ENCODE measurements at places on chromosomes 4 and X.

GRCh38 chrX:39261446-39262147 lies 460.3 kb downstream of the MID1IP1 start:
- peak; percentile 25 for DNase-seq

GRCh38 chr4:15413010-15413622 lies 14.7 kb upstream of the C1QTNF7 start:
- peak; percentile 65 for DNase-seq

GRCh38 chr4:14749910-14750309 lies 252.4 kb upstream of the CPEB2 start:
- peak; percentile 50 for DNase-seq

GRCh38 chrX:131288738-131289511 lies at the start of gene IGSF1:
IGSF1 (minus strand) TSS chrX:131289306; CDS start chrX:131286674, 2,632 bp downstream.
- peak; percentile 0 for DNase-seq

DNA sequence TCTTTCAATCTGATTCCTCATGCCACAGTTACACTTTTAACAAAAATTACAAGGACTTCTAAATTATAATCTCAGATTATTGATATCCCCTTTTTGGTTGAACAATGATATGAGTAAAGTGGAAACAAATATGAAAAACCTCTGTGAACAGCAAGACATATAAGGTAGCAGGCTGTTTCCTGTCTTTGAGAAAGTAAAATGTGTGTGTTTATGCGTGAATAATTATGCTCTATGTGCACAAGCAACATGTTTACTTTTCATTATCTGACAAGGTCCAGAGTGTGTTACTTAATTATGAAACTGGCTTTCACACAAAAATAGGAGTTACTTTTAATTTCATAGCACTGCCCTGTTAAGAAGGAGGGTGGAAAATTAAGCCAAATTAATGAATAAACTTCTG lies 43.1 kb downstream of the DDIT4L start:
- DNase-seq = no peak

DNA sequence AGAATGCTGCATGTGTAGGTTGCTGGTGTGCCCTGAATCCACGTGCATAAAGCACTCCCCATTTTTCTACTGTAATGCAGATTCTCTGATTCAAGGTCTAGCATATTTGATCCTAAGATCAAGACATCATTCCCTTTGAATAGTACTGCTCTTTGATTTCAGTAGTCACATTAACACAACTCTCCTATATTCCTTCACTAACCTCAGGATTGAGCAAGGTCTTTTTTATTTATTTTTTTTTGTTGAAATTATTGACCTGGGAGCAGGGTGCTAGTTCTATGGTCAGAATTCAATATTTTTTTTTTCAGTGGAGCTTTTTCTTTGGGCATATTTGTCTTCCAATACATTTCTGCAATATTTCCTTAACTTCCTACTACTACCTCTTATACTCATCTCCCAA lies 245.7 kb downstream of the RBMX2 start:
- no peak for DNase-seq

- no peak for DNase-seq
Observed at GRCh38 chr4:13093170-13093569, 391.0 kb downstream of the RAB28 start.

GRCh38 chr4:150231107-150231770 lies 153.0 kb downstream of the DCLK2 start:
- DNase-seq = peak; percentile 43

- DNase-seq = no peak
Observed at GRCh38 chr4:6095023-6095752, 77.0 kb upstream of the C4orf50 start.

DNA sequence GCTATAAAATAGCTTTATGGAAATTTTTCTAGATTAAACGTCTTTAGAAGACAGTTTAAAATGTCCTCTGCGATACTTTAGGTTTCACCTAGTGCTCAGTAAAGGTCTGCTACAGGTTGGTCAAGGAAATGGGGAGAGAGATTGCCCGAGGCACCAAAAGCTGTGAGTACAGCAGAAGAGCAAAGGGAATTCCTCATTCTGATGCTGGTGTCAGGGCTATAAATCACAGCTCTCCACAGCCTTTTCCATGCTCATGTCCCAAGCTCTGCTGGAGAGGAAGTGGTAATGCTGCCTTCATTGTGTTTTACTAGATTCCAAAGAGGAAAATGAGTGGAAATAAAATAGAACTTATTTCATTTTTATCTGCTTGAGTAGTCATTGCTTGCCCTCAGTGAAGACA lies 2060.4 kb downstream of the ARAP2 start:
- no peak for DNase-seq

DNA sequence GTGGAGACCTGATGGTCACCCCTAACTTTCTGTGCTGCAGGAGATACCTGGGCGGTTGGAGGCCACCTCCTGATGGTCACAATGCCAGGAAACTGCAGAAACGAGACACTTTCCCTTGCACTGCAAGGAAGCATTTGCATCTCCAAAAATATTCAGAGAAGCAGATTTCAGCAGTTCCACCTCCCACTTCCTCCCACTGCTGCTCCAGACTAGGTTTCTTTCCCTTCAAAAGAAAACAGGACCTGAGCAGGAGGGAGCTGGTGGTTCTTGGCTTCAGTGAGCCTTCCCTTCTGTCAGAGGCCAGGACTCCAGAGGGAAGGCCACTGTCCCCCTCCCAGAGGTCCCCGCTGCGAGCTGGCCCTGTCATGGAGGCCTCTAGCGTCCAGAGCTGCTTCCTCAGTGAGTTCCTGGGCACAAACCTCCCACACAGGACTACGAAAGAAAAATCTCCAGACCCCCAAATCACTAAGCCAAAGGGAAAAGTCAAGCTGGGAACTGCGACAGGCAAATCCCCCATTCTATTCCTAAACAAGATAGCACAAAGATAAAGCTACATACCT lies 35.9 kb downstream of the GPM6B start:
- DNase-seq = no peak

DNA sequence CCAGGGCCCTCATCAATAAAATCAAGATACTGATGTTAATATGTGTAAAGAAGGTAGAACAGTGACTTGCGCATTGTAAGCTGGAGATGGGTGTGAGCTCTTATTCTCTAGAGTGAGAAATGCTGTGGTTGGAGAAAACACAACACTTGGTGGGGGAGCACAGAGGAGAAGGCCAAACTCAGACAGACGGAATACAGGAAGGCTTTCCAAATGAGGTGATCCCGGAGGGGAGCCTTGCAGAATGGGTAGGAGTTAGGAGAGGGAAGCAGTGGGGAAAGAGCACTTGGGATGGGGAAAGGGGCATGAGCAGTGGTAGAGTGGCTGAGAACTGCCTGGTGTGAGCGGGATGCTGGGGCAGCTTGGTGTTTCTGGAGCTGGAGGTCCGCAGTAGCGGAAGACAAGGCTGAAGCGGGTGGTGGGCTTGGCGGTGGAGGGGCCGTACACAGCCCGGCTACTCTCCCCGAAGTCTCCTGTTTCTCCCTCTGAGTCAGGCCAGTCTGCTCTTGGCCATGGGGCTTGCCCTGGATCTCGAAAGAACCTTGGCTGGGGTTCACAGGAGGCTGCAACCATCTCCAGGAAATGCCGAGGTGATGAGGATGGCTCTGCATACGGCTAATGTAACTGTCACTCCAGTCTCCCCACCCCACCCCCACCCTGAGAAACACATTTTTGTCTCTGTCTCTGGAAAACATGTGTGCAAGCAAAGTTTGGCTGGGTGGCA lies 11.3 kb upstream of the PLAC1 start:
- peak; percentile 89 for DNase-seq

DNA sequence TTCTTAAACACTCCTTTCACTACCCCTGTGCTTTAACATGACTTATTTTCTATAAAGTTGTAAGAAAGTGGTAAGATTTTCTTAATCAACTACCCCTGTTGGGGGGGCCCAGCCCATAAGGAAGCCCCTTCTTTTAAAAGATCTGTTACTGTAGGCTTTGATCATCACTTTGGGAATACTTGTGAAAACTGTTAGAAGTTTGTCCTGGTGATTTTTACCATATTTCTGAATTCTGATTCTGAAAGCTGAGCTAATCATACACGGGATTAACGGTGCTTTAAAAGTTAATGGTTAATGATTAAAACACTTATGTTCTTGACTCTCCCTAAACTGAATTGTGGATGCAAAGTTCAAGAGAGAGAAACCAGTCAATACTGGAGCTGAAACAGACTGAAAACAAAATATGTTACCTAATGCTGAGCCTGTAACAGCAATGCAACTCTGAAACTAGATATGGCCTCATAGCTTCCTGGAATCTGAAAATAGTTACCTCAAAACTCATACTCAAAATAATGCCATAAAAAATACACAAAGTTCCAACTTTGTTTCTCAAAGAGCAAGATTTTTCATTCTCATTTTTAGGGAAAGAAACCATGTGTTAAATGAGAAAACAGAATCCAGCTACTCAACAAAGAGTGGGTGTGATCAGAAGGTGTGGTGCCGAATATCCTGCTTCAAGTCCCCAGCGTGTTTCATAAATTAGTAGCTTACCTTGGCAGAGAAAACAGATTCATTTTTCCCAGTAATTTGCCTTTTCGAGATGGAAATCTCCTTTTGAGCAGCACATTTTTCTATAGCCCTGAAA lies 31.6 kb downstream of the ADH7 start:
- DNase-seq = peak; percentile 72

GRCh38 chrX:15680401-15680800 lies 15.8 kb upstream of the CLTRN start:
- DNase-seq = peak; percentile 34

- no peak for DNase-seq
Observed at GRCh38 chrX:37816766-37817165, 30.6 kb downstream of the DYNLT3 start.

DNA sequence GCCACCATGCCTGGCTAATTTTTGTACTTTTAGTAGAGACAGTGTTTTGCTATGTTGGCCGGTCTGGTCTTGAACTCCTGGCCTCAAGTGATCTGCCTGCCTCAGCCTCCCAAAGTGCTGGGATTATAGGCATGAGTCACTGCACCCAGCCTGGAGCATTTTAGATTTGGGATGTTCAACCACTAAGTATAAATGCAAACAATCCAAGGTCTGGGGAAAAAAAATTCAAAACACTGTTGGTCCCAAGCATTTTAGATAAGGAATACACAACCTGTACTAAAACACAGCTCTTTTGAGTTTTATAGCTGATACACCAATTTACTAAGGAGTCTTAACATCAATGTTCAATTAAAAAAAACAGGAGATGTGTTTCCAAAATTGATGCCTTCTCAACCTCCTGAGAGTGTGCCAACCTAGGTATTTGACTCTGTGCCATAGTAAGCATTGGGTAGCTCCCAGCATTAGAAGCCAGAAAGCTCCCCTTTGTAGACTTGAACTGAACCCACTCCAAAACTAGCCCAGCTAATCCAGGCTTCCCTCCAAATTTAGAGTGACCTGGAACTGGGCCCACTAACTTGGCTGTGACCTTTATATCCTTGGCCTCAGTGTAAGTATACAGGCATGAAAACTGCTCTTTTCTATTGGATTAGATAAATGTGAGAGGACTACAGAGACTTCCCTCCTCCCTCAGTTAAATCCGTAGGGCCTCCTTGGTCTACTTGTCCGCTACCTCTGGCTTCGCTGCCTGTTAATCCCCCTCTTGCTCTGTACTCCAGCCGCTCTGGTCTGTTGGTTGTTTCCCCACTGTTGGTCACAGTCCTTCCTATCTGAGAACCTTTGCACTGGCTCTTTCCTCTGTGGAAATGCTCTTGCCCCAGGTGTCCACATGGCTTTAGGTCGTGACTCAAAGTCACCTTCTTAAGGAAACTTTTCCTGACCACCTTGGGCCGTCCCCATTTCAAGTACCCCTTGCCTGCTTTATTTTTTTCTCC lies 77.6 kb downstream of the CCKAR start:
- peak; percentile 69 for DNase-seq

DNA sequence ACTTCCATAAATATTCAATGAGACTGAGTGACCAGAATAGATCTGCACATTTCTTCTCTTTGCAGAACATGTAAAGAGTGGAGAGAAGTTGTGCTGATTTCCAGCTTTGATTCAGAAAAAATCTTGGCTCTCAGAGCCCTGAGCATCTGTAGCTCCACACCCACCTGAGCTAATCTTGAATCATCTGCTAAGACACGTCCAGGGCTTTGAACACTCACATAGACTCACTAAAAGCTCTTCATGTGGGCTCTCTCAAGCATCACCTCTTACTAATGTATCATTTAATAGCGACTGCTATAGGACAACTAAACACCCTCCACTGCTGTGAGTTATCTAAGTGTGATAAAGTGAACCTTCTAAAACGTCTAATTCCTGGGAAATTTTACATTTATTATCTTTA lies 147.7 kb upstream of the GRIA3 start:
- DNase-seq = no peak

GRCh38 chr4:170465429-170465828 lies 375.7 kb upstream of the AADAT start:
- DNase-seq = no peak

GRCh38 chr4:153808175-153808574 lies 19.3 kb upstream of the SFRP2 start:
- no peak for DNase-seq

DNA sequence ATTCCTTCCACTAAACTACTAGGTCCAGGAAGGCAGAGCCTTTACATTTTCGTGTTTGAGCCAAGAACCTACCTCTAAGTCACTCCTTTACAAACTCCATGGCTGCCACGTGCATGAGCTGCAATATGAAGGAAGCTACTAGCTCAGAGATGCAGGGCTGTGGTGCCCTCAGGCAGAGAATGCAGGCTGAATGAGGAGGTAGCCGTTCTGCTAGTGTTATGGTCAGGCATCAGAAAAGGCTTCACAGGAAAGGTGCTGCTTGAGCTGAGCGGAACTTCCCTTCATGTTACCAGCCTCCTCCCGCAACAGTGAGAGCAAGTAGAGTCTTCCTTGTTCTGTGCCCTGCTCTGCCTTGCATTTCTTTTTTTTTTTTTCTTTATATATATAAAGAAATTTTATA lies 148.3 kb upstream of the PACRGL start:
- no peak for DNase-seq

- DNase-seq = peak; percentile 72
Observed at GRCh38 chr4:73019462-73020047, 50.0 kb downstream of the COX18 start.

- DNase-seq = no peak
Observed at GRCh38 chr4:35548921-35549320, 695.4 kb downstream of the ARAP2 start.

DNA sequence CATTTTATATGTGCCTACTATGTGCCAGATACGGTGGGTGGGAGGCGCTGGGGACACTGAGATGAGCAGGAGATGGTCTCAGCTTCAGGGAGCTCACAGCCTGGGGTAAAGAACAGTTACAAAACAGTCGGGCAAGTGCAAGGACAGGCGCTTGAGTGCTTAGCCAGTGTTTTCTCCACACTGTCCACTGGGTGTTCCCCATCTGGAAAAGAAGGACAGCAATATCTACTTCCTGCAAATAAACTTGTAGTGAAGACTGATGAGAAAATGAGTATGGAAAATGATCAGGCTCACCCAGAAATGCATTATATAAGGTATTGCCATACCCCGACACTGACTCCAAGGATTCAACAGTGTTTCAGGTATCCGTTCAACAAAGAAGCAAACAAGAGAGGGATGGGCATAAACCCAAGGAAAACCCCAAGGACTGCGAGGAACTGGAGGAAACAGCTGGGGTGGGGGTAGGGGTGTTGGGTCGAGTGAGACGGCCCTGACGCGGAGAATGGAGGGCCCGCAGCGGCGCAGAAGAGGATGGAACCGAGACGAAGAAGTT lies 835 bp downstream of the TMEM185A start:
- DNase-seq = peak; percentile 60

GRCh38 chrX:17769701-17770269 lies 32.5 kb downstream of the SCML1 start:
- DNase-seq = no peak

Data from cardiac fibroblast (primary cell).